ENCODE measurements at places on chromosomes 6 and 20. TPM values are rescaled to one million over a fixed set of nuclear protein-coding genes. Genes with fewer than 3 reads are reported as not detected.

The SRMS gene
- total RNA-seq = not detected

The ELMO2 gene
- total RNA-seq = 85.6 TPM

DNA sequence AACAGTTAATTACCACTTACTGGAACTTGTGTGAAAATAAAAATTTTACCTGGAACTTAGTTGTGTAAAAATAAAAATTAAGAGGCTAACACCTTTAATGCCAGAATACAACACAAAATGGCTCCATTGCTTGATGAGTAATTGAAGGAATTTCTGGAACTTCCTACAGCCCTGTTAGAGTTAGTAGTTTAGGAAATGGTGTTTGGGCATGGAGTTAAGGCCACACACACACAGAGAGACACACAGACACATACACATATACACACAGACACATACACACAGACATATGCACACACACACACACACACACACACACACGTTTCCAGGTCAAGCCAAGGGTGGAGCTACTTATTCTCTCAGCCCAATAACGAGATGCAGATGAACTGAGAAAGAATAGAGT is 20.6 kb upstream of the CST3 start:
- no peaks in the 10 kb centered on the region for H3K36me3 ChIP-seq
- no peaks in the 10 kb centered on the region for H3K4me1 ChIP-seq
- no peak overlapping the region for H3K4me3 ChIP-seq
- peaks cover 2% of the 10 kb centered on the region for H3K27me3 ChIP-seq
- no peak for DNase-seq
- H3K27ac ChIP-seq = no peak overlapping the region

DNA sequence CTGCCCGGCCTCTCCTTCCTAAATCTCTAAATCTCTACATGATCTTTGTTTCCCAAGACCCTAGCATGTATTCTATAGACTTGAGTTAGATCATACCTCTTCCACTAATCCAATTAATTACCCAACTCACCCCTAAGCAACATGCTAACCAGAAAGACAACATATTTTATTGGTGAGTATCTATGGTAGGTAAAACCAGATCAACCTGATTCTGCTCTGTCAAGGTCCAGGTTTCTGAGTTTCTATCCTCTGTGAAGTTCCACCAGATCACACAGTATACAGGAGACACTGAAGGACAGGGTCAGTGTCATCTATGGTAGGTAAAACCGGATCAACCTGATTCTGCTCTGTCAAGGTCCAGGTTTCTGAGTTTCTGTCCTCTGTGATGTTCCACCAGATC is 363.2 kb upstream of the MARCKS start:
- no peak for DNase-seq
- no peaks in the 10 kb centered on the region for H3K27me3 ChIP-seq
- H3K36me3 ChIP-seq = no peaks in the 10 kb centered on the region
- no peak overlapping the region for H3K27ac ChIP-seq

- DNase-seq = no peak
- no peaks in the 10 kb centered on the region for H3K36me3 ChIP-seq
- no peaks in the 10 kb centered on the region for H3K4me1 ChIP-seq
- no peaks in the 10 kb centered on the region for H3K27me3 ChIP-seq
- no peak overlapping the region for H3K27ac ChIP-seq
Observed at GRCh38 chr20:20297181-20297580, 70.7 kb upstream of the INSM1 start.

DNA sequence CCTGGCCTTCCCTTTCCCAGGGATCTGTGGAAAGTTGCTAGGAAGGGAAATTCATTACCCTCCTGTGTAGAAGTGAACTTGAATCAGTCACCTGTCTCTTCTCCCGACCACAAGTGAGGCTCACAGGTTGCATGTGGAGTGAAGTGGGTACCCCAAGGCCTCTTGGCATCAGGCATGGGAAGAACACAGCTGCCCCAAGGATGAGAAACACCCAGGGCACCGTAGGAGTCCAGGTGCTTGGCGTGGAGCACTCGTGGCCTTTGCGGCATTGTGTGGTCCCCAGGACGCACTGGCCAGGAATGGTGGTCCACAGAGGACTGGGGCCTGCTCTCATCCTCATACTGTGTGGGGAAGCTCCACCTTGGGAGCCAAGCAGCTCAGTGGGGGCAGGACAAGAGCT is 47.5 kb upstream of the VSX1 start:
- no peak for DNase-seq
- no peaks in the 10 kb centered on the region for H3K36me3 ChIP-seq
- no peak overlapping the region for H3K4me3 ChIP-seq
- H3K27me3 ChIP-seq = peaks cover 2% of the 10 kb centered on the region

DNA sequence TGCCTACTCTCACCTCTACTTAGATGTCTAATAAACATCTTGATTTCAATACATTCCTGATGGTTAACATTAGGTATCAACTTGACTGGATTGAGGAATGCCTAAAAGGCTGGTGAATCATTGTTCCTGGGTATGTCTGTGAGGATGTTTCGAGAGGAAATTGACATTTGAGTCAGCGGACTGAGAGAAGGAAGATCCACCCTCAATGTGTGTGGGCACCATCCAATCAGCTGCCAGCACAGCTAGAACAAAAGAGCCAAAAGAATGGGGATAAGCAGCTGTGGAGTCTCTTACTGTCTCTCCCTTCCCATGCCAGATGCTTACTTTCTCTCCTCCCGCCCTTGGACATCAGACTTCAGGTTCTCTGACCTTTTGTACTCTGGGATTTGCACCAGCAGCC is 128.6 kb upstream of the HS3ST5 start:
- H3K27ac ChIP-seq = no peak overlapping the region
- no peaks in the 10 kb centered on the region for H3K36me3 ChIP-seq

DNA sequence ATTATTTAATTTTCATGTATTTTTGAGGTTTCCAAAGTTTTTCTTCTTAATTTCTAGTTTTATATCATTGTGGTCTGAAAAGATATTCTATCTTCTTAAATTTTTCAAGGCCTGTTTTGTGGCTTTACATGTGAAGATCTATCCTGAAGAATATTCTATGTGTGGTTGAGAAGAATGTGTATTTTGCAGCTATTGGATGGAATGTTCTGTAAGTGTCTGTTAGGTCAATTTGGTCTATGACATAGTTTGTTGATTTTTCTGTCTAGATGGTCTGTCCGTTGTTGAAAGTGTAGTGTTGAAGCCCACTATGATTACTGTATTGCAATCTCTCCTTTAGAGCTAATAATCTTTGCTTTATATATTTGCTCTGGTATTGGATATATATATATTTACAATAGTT is 125.7 kb downstream of the CRYBG1 start:
- no peak overlapping the region for H3K27ac ChIP-seq
- H3K36me3 ChIP-seq = no peaks in the 10 kb centered on the region
- DNase-seq = no peak
- no peak overlapping the region for H3K4me3 ChIP-seq
- no peaks in the 10 kb centered on the region for H3K27me3 ChIP-seq
- no peaks in the 10 kb centered on the region for H3K4me1 ChIP-seq

DNA sequence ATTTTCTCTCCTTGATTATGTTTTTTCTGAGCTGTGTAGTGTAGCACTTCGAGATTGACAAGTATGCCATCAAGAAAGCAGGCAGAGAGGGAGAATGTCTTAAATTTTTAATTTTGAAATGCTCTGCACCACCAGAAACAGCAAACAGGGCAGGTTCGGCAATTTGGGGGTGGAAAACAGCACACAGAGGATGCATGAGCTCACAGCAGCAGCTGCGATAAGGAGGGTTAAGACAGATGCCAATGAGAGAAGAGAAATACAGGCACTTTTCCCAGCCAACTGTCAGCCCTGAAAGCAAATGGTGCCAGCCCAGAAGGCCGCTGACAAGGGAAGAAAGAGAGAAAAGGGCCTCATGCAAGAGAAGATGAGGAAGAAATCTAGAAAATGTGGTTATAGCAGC is 15.1 kb upstream of the SNRPB2 start:
- peaks cover 1% of the 10 kb centered on the region for H3K4me1 ChIP-seq
- no peak overlapping the region for H3K4me3 ChIP-seq
- DNase-seq = no peak
- H3K27me3 ChIP-seq = no peaks in the 10 kb centered on the region
- no peaks in the 10 kb centered on the region for H3K36me3 ChIP-seq

GRCh38 chr6:138278326-138278725 is 60.0 kb upstream of the PBOV1 start:
- H3K27ac ChIP-seq = no peak overlapping the region
- no peak for DNase-seq
- no peaks in the 10 kb centered on the region for H3K27me3 ChIP-seq
- no peaks in the 10 kb centered on the region for H3K36me3 ChIP-seq
- H3K4me3 ChIP-seq = no peak overlapping the region

DNA sequence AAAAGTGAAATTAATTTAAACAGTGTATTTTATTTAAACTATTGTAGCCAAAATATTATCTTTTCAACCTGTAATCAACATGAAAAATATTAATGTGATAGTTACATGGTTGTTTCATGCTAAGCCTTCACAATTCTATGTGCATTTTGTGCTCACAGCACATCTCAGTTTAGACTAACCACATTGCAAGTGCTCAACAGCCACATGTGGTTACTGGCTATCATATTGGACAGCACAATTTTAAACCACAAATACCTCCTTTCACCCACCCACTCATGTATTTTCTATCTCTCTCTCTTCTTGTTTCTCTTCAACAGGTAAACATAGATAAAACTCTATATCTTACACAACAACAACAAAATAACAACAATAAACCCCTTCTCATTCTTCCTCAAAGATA is 12.5 kb upstream of the HS3ST5 start:
- no peak overlapping the region for H3K27ac ChIP-seq
- H3K27me3 ChIP-seq = no peaks in the 10 kb centered on the region
- no peaks in the 10 kb centered on the region for H3K36me3 ChIP-seq
- DNase-seq = no peak
- no peak overlapping the region for H3K4me3 ChIP-seq

DNA sequence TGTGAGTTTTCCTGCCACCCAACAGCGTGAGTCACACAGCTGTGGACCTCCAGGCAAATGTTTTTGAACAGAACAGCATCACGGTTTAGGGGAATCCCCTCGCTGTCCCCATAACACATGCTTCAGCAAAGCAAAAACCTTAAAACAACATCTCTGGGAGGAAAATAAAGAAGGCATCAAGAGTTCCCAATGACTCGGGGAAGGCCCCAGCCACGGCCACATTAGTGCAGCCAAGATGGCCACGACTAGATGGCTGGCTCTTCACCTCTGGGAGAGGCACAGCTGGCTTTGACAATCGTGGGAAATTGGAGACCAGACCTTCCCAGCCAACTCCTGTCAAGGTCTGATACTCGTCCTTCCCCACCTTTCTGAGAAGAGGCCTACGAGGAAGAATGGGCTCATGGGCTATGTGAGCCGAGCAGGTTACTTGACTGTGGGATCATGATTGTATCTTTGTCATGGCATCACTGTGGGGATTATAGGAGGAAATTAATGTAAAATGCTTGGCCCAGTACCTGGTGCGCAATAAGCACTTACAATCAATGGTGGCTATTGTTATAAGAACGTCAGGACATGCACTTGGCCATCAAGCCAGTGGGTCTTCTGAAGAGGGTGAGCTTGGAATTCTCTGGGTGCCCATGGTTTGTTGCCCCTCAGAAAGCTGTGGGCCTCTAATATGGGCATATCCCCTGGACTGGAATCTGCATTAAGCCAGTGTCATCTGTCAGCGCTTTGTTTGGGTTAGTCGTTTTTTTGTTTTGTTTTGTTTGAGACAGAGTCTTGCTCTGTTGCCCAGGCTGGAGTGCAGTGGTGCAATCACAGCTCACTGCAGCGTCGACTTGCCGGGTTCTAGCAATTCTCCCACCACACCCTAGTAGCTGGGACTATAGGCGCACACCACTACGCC is 43.6 kb downstream of the FGD2 start:
- DNase-seq = peak; percentile 81
- peaks cover 66% of the 10 kb centered on the region for H3K4me1 ChIP-seq
- peak overlapping the region; percentile 37 for H3K4me3 ChIP-seq
- no peaks in the 10 kb centered on the region for H3K36me3 ChIP-seq

DNA sequence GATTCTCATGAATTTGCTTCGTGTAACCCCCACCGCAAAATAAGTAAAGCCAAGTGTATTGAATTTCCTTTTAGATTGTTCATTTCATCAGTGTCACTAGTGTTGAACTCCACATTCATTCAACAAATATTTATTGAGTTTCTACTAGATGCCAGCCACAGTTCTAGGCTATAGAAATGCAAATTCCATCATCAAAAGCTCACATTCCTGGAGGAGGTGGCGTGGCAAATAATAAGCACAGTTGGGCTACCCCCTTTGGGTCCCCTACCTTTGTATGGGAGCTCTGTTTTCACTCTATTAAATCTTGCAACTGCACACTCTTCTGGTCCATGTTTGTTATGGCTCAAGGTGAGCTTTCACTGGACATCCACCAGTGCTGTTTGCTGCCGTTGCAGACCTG is 12.7 kb upstream of the ME1 start:
- no peaks in the 10 kb centered on the region for H3K4me1 ChIP-seq
- H3K4me3 ChIP-seq = no peak overlapping the region
- no peaks in the 10 kb centered on the region for H3K27me3 ChIP-seq

DNA sequence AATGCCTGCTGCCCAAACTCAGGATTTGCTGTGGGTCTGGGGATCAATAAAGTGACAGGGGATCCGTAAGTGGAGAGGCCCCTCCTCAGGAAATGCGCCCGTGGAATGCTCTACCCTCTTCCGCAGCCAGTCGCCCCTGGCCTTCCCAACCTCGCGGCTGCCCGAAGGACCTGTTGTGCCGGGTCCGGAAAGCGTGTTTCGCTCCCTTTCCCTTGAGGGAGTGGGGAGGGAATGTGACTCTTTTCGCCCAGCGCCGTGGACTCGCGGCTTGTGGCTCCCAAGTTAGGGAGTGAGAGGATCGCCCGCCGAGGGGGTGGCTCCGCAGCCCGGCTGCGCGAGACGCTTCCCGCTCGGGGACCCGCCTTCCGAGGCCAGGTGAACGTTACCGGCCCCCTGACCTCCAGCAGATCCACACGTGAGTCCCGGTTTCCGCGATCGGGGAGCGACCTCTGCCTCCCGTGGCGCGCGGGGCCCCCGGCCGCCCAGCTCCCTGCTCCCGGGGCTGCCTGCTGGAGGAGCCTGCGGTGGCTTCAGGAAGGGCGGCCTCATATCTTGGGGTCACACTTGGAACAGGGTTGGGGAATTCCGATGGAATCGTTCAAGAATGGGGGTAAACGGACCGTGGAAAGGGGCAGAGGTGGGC is 666 bp downstream of the TPD52L1 start:
- peak overlapping the region; percentile 60 for H3K4me3 ChIP-seq
- no peak overlapping the region for H3K27ac ChIP-seq
- no peaks in the 10 kb centered on the region for H3K36me3 ChIP-seq
- peaks cover 30% of the 10 kb centered on the region for H3K27me3 ChIP-seq
- peaks cover 16% of the 10 kb centered on the region for H3K4me1 ChIP-seq

DNA sequence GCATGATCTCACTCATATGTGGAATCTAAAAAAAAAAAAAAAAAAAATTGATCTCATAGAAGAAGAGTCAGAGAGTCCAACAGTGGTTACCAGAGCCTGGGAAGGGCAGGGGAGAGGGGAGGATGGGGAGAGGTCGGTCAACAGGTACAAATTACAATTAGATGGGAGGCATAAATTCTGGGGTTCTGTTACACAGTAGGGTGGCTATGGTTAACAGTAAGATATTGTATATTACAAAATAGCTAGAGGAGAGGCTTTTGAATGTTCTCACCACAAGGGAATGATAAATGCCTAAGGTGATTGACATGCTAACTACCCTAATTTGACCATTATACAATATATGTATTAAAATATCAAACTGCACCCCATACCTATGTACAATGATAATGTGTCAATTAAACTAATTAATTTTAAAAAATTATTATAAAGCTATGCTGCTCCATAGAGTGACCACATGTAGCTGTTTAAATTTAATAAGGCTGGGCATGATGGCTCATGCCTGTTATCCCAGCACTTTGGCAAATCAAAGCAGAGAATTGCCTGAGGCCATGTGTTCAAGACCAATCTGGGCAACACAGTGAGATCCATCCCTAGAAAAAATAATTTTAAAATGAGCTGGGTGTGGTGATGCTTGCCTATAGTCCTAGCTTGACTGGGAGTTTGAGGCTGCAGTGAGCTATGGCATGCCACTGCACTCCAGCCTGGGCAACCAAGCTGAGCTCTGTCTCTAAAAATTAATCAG is 70.9 kb downstream of the SNX5 start:
- peaks cover 10% of the 10 kb centered on the region for H3K27me3 ChIP-seq
- no peak overlapping the region for H3K4me3 ChIP-seq

The TGM2 gene
- 0.27 TPM for total RNA-seq

The HDGFL1 gene
- not detected for total RNA-seq

All from CD4-positive, alpha-beta T cell (primary cell).